Activated naive CD8-positive, alpha-beta T cell treated with anti-CD3 and anti-CD28 coated beads, Interleukin-2, amount 50 U/mL, for 24 hours (primary cell): ENCODE measurements at places on chromosomes 12 and 14.

DNA sequence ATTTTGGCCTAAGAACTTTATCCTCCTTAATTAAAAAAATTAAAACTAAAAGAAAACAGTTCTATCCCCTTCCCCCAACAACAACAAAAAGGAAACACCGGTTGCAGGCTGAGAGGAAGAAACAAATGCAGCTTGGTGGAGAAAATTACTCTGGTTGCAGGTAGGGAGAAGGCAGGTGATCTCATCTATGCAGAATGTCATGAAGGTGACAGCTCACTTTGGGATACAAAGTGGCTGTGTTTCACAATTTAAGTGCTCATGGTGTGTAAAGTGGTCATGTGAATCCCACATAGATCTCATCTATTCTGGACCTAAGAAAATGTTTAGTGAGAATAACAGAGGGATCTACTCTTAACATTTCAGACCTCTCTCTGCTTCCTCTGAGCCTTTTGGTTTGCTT, 219.7 kb upstream of the PKP2 start:
- DNase-seq, result no peak

GRCh38 chr12:120252071-120252906, 13.2 kb downstream of the PXN start:
- peak; percentile 67 for DNase-seq

- no peak for DNase-seq
Observed at GRCh38 chr14:75984674-75985073, 889 bp upstream of the IFT43 start.

DNA sequence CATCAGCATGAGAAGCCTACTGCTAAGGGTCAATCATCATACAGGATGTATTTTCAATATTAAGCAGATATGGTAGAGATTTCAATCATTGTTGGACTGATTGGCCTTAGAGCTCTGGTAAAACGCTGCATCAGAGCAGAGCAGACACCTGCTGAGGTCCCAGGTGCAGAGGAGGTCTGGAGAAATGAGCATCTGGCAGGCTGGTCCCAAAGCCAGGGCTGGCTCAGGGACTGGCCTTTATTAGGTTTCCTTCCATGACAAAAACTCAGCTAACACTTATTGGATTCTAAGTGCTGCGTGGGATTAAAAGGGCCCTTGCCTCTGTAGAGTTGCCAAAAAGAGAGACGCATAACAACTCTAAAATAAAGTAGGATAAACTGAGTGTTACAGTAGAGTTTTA, 29.7 kb downstream of the AKAP6 start:
- DNase-seq, result no peak

- DNase-seq, result peak; percentile 68
Observed at GRCh38 chr12:13196130-13196921, at the start of gene EMP1. EMP1 (plus strand) TSS chr12:13196726; CDS start chr12:13211511, 14,785 bp downstream.

- DNase-seq, result no peak
Observed at GRCh38 chr12:45775964-45776363, 46.5 kb downstream of the ARID2 start.

- DNase-seq, result no peak
Observed at GRCh38 chr14:23252420-23253333, 14.9 kb downstream of the RNF212B start.

- peak; percentile 66 for DNase-seq
Observed at GRCh38 chr12:188910-189621, 24.9 kb downstream of the SLC6A12 start.

GRCh38 chr12:161823-162222, 52.1 kb downstream of the SLC6A12 start:
- no peak for DNase-seq

- no peak for DNase-seq
Observed at GRCh38 chr14:100147691-100148464, 11.6 kb downstream of the DEGS2 start.

- DNase-seq, result no peak
Observed at GRCh38 chr12:86523844-86524243, 267.7 kb upstream of the MGAT4C start.

DNA sequence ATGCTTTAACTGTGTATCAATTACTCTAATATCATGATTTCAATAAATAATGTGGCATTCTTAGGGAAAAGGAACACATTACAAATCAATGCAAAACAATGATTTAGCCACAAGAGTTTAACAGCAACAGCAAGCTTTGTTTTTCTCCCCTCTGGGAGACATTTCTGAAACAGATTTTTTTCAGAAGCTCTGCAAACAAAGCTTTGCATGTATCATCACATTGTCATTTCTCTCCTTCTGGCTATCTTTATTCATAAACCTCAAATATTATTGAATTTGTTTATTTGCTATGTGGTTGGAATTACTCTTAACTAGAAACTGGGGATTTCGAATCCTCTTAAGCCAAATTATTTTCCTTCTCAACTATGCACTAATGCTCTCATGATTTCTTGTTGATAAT, 278.4 kb upstream of the ATXN7L3B start:
- no peak for DNase-seq
